Vein endothelial cell (primary cell): ENCODE measurements at places on chromosomes 12 and 14. TPM values are rescaled to one million over a fixed set of nuclear protein-coding genes. Genes with fewer than 3 reads are reported as not detected.

Gene KCNC2
- not detected in 2 replicates for total RNA-seq

Gene SERPINA5
- 0.19 and 0.98 TPM in 2 replicates for total RNA-seq

Gene POC1B
- 20.3 and 29.9 TPM in 2 replicates for total RNA-seq

Gene PNMA1
- 43.4 and 46.1 TPM in 2 replicates for total RNA-seq

Gene HPD
- total RNA-seq: not detected in 2 replicates

Gene SLC25A47
- 0.10 and 0.33 TPM in 2 replicates for total RNA-seq

Gene MYL2
- not detected in 2 replicates for total RNA-seq

Gene BATF
- total RNA-seq: 2.5 and 2.9 TPM in 2 replicates

Gene SLCO1B3
- total RNA-seq: not detected in 2 replicates

Gene CRY1
- total RNA-seq: 22.2 and 23.4 TPM in 2 replicates

Gene ACIN1
- total RNA-seq: 97.0 and 102 TPM in 2 replicates

Gene MEG3
- total RNA-seq: 10.8 and 11.0 TPM in 2 replicates

Gene SMIM41
- 0.19 TPM in 1 of 2 replicates, not detected in the other for total RNA-seq

Gene RNASE4
- 6.4 and 20.9 TPM in 2 replicates for total RNA-seq

Gene SMCO3
- total RNA-seq: 0.10 and 0.65 TPM in 2 replicates

Gene VDR
- 0.33 and 0.38 TPM in 2 replicates for total RNA-seq

Gene CDK17
- 237 and 276 TPM in 2 replicates for total RNA-seq

Gene DYRK2
- total RNA-seq: 11.9 and 12.7 TPM in 2 replicates

Gene HOXC9
- total RNA-seq: under 0.01 and 0.19 TPM in 2 replicates

Gene CD69
- total RNA-seq: 1.3 and 1.8 TPM in 2 replicates

Gene CCND2
- 130 and 258 TPM in 2 replicates for total RNA-seq

Gene KRT74
- total RNA-seq: not detected in 2 replicates

Gene PTGER2
- not detected in 2 replicates for total RNA-seq

Gene APOF
- not detected in 2 replicates for total RNA-seq

Gene PRICKLE1
- 21.9 and 23.5 TPM in 2 replicates for total RNA-seq
